ENCODE measurements at places on chromosomes 2 and 18.

GRCh38 chr18:31223371-31223770 lies 60.7 kb upstream of the DSC1 start:
- no peak for DNase-seq

- DNase-seq = no peak
Measured at GRCh38 chr2:178296394-178297090, 102.2 kb downstream of the OSBPL6 start.

DNA sequence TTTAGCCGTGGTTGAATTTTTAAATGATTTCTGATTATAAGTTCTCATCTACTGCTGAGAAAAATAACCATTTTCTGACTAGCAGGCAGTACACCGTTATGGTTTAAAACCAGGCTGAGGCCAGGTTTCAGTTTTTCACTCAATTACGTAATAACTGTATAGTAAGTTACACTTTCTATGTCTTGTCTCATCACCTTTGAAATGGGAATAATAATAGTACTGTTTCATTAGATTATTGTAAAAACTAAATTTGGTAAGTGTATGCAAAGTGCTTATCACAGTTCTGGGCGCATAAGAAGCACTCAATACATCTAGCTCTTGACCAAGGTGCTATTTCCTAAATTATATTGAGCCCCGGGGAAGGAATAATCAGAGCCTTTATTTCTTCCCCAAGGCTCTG lies 76.8 kb downstream of the LIMS1 start:
- DNase-seq = peak; percentile 40

GRCh38 chr18:49344096-49344495 lies 116.3 kb downstream of the DYM start:
- no peak for DNase-seq

- DNase-seq = no peak
Measured at GRCh38 chr18:80197528-80197927, 49.8 kb downstream of the PARD6G start.

GRCh38 chr2:163253621-163254285 lies 415.2 kb upstream of the KCNH7 start:
- no peak for DNase-seq

All from GM13976 (cell line).